Activated CD4-positive, alpha-beta T cell treated with anti-CD3 and anti-CD28 coated beads, Interleukin-2, amount 10 ng/mL, durations not matched to agents 24 days and 14 days (primary cell): ENCODE measurements at places on chromosomes 6 and 20. TPM values are rescaled to one million over a fixed set of nuclear protein-coding genes. Genes with fewer than 3 reads are reported as not detected.

Gene ARMC2
- total RNA-seq, result 2.7 and 3.3 TPM in 2 replicates

GRCh38 chr20:54195483-54196472 is 12.1 kb upstream of the PFDN4 start:
- no peak for DNase-seq

DNA sequence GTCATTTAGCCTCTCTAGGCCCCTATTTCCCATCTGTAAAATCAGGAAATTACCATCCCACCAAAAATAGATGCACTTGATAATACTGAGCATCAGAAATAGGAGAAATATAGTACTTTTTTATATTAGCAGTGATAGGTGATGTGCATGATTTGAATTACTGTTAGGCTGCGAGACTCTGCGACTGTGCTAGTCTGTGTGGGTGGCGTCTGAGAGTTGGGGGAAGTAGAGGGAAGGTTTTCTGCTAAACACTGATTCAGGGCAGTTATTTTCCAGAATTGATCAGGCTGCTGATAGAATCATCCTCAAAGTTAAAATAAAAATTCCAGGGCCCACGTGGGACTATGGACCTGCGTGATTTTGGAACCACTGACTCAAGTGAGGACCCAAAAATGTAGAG is 60.4 kb upstream of the ARMH2 start:
- DNase-seq, result no peak

GRCh38 chr6:32332433-32332832 is 39.3 kb downstream of the TSBP1 start:
- DNase-seq, result no peak

Gene NR2E1
- not detected in 2 replicates for total RNA-seq

DNA sequence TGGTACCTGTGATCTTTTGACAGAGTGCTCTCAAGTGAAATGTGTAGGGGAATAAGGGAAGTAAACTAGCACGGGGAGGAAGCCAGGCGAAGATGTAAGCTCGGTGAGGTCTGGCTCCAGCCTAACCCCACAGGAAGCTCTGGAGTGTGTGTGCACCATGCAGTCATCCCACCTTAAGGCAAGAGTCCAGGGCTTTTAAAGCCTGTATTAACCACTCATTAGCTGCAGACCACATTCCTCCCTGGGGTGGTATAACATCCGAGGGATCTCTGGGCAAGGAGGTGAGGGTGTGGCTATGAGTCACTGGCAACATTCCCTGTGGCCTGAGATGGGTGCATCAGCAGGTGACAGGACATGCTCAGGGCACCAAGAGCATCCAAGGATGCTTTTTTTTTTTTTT is 12.5 kb upstream of the RANBP9 start:
- DNase-seq, result no peak

- no peak for DNase-seq
Observed at GRCh38 chr6:32240686-32241085, 16.8 kb upstream of the NOTCH4 start.

DNA sequence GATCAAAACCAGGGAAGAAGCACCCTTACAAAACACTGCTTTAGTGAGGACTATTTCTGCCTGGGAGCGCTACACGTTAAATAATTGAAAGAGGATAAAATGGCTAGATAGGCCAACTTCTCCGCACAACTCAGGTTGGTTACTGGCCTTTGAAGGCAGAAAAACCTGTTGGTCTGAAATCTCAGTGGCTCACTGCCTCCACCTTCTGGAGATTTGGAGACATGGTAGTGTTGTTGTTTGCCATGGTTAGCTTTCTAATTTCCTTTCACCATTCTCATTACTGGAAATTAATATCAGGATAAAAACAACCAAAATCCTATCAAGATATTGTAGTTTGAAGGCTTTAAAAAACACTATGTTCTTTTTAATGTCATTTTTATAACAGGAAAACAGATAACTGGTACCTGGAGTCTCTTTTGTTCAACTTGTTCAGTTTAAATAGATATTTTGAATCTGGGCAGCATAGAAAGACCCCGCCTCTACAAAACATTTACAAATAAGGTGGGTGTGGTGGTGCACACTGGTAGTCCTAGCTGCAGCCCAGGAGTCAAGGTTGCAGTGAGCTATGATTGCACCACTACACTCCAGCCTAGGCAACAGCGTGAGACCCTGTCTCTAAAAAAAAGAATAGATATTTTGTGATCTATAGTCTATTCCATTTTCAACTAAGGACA is 27.5 kb upstream of the BCLAF1 start:
- peak; percentile 89 for DNase-seq

Gene OPN5
- not detected in 2 replicates for total RNA-seq

DNA sequence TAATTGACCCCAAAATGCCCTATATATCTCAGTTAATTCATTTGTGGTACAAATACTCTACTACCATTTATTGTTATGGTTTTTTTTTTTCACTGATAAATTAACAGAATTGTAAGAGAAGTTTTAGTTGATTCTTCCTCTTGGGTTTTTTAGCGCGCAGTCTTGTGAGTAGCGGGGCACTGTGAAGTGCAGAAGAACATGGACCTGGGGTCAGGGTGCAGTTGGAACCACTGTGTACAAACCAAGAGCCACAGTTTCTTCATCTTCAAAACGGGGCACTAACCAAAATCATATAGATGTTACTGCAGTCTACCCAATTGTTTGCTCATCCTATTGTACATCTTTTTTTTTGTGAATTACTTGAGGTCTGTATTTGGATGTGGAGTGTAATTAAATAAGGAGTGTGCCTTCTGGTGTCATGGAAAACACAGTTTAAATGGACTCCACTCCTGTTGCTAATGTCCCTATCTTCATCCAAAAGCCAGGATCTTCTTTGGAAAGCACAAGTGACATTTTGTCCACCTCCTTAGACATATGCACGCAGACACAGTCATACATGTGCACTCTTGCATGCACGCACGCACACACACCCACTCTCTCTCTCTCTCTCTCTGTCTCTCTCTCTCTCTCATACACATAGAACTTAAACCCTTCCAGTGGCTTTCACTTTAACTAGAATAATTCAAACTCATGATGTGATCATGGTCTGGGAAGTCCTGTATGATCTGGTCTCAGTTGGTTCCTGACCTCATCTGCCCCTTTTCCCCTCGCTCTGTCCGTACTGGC is 51.5 kb downstream of the AFDN start:
- DNase-seq, result no peak

GRCh38 chr20:44648579-44648978 is 2.9 kb downstream of the ADA start:
- no peak for DNase-seq

GRCh38 chr6:37010402-37010892 is 5.0 kb downstream of the FGD2 start:
- DNase-seq, result no peak

DNA sequence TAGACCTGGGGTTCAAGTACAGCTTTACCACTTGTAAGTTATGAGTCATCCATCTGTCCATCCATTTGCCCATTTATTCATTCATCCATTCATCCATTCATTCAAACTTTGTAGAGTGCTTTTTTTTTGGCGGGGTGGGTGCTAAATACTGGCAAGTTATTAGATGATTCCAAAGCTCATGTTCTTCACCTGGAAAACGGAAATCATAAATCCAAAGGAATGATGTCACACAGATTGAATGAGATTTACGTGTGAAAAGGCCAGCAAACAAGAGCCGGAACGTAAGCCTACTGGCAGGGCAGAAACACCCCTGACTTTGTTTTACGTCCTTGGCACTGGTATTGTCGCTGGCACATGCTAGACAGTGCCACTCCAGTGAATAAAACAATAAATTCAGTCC is 480.9 kb upstream of the CHD6 start:
- DNase-seq, result no peak

Gene SYNJ2
- total RNA-seq, result 22.2 and 24.3 TPM in 2 replicates

Gene RFX6
- not detected in 2 replicates for total RNA-seq

DNA sequence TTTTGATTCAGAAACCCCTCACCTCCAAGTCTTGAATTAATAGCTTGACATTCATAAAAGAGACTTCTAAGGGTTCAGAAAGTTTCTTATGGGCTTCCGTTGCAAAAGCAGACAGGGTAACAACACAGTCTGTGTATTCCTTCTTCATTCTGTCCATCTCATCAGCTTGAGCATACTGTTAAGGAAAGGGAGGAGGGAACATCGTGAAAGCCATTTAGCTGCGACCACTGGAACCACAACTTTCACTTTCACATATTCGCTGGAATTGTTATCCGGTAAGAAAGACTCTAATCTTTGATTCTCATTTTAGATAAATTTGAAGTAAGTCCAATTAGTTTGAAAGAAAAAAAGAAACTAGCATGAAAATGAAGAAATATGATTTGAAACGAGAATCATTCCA is 174.4 kb downstream of the SYNE1 start:
- no peak for DNase-seq
